ENCODE measurements at places on chromosomes 7 and 10.

- DNase-seq, result no peak
Measured at GRCh38 chr7:135920478-135920877, 56.7 kb downstream of the MTPN start.

DNA sequence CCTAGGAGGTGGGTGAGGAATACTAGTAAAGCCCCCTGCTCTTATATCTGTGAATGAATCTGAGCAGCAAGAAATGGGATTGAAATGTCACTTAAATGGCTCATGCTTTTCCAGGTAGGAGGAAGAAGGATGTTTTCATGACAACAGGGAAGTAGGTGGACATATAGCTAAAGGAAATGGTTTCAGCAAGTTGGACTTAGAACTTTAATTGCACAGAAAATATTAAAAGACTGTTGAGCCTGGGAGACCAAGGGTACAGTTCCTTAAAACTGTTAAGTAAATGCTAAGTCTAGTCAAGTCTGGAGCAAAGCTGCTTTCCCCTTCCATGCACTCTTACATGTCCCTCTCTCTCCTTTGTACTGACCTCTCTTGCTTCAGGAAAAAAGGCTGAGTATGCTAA lies 301.3 kb downstream of the HGF start:
- no peak for DNase-seq

DNA sequence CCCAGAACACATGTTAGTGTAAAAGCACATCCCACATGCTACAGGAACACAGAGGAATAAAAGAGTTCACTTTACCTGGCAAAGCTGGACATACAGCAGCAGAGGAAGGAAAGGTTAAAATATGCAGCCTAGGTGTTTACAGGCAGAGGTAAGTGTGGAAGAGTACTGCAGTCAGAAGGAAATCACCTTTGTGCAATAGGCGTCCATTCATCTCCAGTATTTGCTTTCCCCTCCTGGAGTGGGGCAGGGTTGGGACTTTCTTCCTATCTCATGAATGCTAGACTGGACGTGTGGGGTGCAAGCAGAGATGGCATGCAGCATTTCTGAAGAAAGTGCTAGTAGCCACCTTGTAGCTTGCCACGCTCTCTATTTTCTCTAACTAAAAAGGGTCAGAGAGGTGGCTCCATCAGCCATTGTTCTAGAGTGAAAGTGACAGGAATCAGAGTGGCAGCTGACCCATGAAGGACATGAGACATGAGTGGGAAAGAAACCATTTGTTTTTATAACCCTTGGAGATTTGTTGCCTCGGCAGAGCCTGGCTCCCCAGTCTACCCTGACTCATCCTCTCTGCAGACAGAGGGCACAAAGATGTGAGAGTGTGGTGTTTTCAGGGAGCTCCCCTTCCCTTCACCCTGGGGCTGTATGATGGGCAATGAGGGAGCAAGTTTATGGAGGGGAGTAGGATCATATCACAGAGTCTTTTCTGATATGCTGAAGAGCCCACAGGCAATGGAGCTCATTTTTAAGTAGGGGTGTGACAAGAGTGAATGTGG lies 101.2 kb upstream of the SEC61G start:
- no peak for DNase-seq

DNA sequence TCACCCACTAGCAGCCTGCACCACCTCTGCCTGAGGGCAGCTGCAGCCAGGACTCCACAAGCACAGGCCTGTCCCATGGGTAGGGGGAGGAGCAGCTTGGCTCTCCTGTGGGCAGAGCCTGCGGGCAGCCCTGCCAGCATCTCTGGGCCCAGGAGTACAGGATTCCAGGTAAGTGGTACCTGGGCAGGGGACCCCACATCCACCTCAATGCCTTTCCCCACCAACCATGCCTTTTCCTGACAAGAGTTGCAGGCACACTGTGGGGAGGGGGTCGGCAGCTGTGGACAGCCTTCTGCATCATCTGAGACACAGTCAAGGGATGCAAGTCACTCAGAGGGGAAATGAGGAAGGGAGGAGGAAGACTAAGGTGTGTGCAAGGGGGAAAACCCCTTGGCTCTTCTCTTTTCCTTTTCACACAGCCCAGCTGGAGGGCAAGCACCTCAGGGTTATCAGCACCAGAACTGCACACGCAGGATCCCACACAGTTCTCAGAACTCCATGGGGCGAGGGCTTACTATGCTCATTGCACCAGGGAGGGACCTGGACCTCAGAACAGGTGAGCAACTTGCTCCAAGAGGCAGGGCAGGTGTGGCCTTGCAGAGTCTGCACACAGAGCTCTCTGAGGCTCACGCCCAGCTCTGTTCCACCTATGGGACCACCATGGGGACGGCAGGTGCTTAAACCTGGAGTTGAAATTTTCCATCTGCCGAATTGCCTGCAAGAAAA lies 16.5 kb upstream of the ANTXRL start:
- no peak for DNase-seq

DNA sequence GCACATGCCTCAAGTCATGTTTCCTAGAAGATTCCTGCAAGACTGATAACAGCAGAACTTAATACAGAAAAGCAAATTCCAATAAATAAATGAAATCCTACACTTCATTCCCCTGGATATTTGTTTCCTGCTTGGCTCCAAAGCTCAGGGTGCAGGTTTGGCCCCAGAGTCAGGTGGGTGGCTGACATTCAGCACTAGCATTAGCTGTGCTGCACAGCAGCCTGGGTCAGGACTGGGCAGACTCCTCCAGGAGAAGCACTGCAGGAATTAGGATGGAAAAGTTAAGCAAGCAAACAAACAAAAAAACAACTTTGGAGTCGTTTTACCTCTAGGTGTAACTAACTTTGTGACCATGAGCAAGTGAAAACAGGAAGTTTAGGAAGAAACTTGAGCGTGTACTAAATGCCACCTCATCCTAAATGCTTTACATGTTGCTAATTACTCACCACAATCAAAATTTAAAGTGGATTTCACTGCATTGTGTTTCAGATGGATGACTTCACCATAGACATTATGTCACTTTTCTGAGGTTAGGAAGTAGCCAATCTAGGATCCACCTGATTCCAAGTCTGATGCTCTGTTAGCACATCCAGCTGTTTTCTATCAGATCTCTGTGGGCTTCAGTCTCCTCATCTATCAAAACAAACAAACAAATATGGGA lies 239.4 kb downstream of the C7orf25 start:
- DNase-seq, result no peak

- DNase-seq, result no peak
Measured at GRCh38 chr10:113666682-113667252, 2.9 kb upstream of the NRAP start.

GRCh38 chr7:50782375-50783208 lies at the start of gene GRB10:
TSS of gene GRB10 (minus strand) at chr7:50782896. CDS start at chr7:50732322, 50,574 bp downstream.
- no peak for DNase-seq

DNA sequence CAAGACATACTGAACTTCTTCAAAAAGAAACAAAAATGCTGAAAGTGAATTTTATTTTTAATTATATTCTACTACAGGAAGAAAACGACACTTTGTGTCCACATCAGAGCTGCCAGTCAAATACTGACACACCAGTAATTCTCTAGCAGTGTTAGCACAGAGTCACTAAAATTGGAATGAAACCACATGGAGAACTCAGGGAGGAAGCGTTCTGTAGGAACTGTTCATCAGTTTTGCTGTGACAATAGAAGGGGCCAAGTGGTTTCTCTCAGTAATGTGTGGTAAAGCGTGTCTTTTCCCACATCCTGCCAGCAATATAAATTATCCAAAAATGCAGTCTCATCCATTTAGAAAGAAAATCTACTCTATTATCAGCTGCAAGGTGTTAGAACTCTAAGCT lies 683.3 kb downstream of the GRM8 start:
- DNase-seq, result no peak

Data from KG1 (cell line).